ENCODE measurements at places on chromosomes 6 and 20.

DNA sequence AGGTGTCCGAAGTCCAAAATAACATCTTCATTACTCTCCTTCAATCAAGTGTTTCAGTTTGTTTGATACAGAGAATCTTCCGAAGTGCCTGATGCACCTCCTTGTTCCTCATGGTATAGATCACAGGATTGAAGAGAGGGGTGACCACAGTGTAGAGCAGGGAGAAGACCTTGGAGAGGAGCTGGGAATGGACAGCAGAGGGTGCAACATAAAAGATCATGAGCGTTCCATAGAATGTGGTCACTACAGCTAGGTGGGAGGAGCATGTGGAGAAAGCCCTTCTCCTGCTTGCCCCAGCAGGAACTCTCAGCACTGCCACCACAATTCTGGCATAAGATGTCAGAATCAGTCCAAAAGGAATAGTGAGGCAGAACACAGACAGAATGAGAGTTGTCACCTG, 11.9 kb downstream of the OR12D1 start:
- no peak for DNase-seq

- no peak for DNase-seq
These were observed 227.3 kb downstream of the ERMARD start for GRCh38 chr6:169978615-169979161.

DNA sequence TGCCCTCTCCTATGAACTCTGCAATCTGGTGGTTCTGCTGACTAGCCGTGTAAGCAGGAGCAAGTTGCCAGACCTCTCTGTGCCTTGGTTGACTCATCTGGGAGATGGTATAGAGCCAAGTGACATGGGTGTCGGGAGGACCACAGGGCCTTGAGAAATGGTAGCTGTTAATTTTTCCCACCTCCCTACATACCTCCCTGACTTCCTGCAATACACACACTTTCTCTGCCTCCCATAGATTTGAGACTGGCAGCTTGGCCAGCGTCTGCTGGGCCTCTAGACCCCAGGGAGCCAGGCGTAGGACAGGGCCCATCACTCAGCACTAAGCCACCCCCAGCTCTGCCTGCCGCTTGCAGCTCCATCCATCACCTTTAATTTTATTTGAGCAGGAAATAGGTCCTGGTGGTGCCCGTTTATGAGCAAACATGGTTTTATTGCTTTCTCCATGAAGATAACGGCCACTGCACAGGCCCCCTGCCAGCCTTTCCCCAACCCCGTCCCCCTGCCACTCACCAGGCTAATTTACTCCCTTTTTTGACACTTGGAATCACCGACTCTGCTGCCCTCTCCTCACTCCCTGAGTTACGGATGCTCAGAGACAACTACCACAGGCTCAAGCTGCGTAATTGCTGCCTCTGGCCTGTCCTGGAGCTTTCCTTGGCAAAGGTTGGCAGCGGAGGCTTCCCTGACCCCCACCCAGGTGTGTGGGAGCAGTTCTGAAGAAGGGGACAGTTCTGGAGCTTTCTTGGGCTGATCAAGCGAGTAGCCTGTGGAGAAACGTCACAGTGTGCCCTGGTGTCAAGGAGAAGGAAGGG, 11.1 kb downstream of the GLP1R start:
- no peak for DNase-seq

GRCh38 chr6:55785273-55785672, 90.1 kb downstream of the BMP5 start:
- no peak for DNase-seq

- no peak for DNase-seq
These were observed 119.6 kb upstream of the FOXO3 start for GRCh38 chr6:108441141-108441540.

- DNase-seq = no peak
These were observed 6.2 kb downstream of the CSE1L start for GRCh38 chr20:49052334-49052733.

DNA sequence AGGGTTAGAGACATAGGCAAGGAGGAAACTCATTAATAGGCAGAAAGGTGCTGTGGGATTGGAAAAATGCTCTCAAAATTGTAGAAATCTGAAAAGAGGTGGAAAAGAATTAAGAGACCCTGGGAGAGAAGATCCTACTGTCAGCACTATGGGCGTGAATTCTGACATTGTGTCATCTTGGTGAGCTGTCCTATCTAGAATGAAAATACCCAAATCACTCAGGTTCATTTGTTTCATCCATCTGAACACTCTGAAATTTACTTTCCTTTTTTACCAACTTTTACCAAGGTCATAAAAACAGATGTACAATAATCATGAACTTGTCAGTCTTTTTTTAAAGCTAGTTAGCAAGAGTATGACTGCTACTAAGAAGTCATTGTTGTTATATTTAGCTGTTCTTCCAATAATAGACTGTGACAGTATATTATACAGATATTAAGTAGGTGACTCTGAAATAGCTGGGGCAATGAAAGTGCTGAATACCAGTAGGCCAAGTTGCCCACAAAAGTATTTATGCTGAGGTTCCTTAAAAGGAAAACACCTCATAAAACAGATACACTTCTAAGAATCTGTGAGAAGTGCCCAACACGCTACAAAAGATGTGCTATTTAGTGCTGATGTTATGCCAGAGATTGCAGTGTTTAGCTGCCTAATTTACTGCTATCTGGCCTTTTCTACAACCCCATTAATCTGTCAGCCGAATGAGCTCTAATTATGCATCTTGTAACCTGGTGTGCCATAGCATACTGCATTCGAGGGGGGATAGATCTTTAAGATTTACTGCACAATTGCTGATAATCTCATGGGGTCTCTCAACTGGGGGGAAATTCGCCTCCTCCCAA, 217.5 kb upstream of the SUPT3H start:
- DNase-seq = no peak

DNA sequence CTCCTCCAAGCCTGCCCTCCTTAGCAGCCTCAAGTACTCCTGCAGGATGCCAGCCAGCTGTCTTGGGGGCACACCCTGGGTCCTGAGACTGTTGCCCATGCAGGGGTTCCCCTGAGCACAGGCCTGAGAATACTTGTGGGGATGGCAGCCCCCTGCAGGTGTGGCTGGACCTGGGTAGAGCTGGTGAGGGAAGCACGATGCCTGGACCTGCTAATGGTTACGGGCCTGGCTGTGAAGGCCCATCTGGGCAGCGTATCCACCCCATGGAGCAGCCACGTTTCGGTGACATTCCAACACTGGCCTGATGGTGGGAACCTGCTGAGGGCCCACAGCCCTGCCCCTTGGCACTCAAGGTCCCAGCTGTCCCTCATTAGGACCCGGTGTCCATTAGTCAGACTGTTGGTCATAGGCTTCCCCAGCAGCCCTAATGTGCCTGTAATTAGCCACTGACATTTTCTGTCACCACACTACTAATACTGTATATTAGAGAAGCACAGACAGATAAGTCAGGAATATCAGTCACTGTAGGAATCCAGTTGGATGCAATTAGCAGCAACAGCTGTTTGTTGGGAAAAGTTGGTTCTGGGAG, 20.3 kb downstream of the CCDC167 start:
- DNase-seq = no peak

All from activated CD8-positive, alpha-beta memory T cell treated with anti-CD3 and anti-CD28 coated beads for 1 hour (primary cell).